ENCODE measurements at places on chromosomes 12 and 14.

GRCh38 chr14:88599761-88600439 lies 37.1 kb downstream of the ZC3H14 start:
- DNase-seq, result no peak

- DNase-seq, result no peak
Measured at GRCh38 chr14:104286496-104286895, 148.1 kb downstream of the KIF26A start.

GRCh38 chr12:119797090-119797489 lies 80.0 kb downstream of the CIT start:
- DNase-seq, result no peak

DNA sequence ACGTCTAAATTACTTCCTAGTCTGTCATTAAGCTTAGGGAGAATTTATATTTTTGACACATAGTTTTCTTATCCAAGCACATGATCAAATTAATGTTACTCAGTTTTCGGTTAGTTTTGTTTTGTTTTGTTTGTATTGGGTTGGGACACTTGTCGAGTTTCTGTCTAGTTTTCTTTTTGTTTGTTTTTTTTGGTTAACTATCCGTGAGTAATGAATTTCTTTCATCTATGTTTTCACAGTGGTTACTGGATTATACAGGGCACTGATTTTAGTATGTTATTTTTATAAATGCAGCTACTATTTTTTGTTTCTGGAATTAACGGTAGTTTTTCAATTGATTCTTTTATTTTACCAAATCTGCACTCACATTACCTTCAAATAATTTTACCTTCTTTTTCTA lies 2.7 kb downstream of the KLRF1 start:
- no peak for DNase-seq

DNA sequence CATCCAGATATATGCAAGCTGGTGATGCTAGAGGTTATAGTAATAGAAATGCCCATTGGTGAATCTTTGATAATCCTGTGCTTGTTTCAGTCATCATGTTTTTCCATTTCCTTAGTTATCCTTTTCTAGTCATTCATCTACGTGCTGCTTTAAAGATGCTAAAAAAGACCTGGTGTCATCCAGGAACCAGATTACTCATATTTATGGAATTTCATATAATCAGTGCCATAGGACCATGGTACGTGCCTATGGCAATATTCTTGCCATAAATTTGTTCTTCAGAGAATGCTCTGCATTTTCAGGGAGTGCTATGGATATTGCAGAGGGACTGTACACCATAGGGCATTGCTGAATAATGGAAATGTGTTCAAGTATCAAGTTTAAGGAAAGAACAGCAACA lies 267.3 kb downstream of the AKAP6 start:
- DNase-seq, result no peak

DNA sequence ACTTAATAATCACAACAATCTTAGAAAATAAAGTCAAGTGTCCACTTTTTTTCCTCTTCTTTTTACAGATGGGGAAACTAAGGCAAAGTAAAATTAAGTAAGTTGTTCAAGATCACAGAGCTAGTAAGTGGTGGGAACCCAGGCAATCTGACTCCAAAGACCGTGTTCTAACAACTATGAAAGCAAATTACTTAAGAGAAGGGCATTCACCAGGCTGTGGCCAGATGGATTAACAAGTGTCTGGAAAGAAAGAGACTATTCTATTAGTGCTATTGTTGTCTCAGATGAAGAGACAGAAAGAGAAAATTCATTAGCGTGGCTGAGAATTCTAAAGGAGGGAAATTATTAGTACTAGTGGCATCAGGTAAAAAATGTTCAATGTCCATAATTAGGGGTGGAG lies 48.5 kb downstream of the FGD6 start:
- no peak for DNase-seq

- DNase-seq, result peak; percentile 66
Measured at GRCh38 chr14:103136388-103137271, 13.4 kb downstream of the TNFAIP2 start.

DNA sequence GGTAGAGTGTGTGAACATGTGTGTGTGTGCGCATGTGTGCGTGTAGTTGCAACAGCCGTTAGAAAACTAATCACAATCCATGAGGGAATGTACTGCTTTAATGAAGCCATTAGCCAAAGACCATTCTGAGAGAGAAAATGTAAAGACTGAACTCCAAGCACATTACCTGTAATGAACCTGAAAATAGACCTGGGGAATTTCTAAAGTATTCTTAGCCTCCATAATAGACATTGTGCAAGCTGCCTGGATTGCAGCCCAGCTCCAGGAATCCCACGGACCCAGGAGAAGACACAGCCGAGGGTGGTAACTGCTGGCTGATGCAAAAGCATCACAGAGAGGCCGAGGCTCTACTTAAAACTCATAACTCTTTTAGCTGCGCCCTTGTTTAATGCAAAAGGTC lies 156.6 kb downstream of the SLC15A4 start:
- no peak for DNase-seq

DNA sequence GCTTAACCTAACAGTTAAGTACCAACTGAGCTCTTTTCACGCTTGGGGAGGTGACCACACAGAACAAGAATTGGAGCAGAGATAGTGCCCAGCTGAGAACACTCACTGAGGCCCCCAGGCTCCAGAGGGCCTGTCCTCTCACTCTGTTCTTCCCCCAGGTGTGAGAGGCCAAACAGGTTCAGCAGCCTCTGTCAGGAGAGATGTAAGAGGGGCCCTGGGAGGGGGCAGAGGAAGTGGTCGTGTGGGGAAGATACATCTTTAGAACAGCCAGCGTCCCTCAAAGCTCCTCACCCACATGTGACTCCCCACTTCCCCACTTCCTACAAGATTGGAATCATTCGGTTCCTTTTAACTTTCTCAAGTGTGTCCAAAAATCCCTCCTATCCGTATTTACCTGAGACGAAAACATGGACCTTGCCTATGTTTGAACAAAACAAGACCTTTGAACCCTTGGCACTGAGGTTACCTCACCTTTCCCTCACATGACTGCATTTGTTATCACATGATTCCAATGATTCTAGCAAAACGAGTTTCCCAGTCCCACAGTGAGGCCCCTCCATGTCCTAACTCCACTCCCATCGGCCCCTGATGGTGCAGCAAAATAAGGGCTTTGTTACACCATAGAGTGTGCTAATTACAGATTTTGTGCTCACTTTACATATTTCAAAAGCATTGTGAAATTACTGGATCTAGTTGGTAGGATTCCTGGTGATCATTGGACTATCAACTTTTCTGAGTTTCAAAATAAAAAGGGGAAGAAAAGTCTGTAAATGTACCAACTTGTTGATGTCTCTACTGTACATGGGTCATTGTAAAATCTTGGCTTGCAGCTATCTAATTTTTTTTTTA lies 40.0 kb upstream of the PAPOLA start:
- DNase-seq, result no peak

DNA sequence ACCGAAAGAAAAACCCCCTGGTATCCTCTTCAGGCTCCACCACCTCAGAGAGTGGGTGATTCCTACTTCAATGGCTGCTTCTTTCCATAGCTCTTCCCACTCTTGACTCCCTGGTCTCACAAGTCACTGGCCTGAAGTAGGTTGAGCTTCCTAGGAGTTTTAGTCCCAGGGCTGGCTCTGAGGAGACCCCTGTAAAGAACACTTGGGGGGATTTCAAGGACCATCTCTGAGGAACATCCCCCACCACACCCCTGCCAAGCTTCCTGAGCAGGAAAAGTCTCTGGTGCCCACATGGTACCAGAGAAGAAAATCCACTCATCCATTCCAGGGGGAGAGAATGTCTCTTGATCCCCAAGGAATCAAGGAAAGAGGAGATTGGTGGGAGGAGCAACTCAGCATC lies 25.7 kb downstream of the PHETA1 start:
- no peak for DNase-seq

DNA sequence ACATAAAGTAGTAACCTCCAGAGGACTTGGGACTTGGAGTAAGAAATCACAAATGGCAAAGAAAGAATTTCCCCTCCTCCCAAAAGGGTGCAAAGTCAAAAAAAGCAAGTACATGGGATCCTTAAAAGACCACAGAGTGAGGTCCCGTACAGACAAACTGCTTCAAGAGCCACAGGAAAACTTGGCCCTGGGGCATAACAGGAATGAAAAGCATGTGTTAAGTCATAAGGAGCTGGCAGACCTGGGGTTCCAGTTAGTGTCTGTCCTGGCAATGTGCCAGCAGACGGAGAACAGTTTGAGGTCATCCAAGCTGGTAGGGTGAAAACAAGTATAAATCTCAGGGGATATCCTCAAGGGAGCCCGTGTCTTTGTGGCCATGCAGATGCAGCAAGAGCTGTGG lies 73.2 kb downstream of the HSD17B6 start:
- DNase-seq, result no peak

GRCh38 chr14:74085047-74085637 lies 386 bp downstream of the LIN52 start:
- no peak for DNase-seq

All from GDM1 (cell line).